ENCODE measurements at places on chromosomes 11 and 22.
A peak's percentile ranks its signal among the peaks of the same experiment; 100 is the strongest.

- no peaks in the 10 kb centered on the region for H3K36me3 ChIP-seq
- DNase-seq = no peak
- H3K27me3 ChIP-seq = peaks cover 34% of the 10 kb centered on the region
Observed at GRCh38 chr11:70085815-70086769, 8.0 kb downstream of the ANO1 start.

DNA sequence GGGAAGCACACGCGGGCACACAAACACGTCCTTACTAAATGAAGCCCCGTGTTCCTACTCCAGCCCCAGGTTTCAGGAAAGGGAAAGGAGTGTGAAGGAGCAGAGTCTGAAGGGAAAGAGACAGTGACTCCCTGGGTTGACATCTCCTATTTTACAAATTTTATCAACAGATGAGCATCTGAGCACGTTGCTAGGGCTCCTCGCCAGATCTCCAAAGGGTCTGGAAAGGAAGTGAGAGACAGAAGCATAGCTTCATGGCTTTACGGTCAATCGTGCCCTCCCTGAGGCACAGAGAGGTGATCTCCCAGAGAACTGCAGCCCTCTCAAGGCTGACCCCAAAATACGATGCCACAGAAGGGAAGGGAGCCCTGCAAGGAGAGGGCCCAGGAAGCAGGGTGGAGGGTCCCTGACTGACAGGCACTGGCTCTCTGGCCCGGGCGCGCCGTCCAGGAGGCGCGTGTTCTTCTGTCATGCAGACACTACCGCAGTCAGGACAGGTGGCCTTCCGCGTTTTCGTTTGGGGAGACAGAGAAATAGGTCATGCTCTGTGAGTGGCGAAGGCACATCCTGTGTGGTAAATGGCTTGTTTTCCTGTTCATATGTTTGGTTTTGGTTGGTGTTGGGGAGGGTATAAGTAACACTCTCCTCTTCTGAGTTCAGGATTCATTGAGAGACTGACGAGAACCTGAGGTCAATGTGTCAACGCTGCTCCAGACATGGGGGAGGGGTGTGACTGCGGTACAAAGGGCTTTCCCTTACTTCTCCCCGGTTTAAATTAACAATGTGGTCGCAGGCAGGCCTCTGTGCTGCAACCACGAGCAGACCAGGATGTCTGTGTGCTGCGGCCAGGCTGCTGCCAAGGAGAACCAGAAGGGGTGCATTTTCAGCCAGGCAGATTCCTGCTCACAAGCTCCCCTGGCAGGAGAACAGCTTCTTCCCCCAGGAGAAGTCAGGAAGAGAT lies 813.3 kb downstream of the OPCML start:
- H3K36me3 ChIP-seq = no peaks in the 10 kb centered on the region

GRCh38 chr22:22424956-22425355 lies 83.6 kb downstream of the ZNF280B start:
- H3K27me3 ChIP-seq = peaks cover 92% of the 10 kb centered on the region
- DNase-seq = no peak
- H3K36me3 ChIP-seq = no peaks in the 10 kb centered on the region
- H3K27ac ChIP-seq = no peak overlapping the region

- H3K27me3 ChIP-seq = peaks cover 2% of the 10 kb centered on the region
- no peaks in the 10 kb centered on the region for H3K36me3 ChIP-seq
- H3K4me1 ChIP-seq = no peaks in the 10 kb centered on the region
- DNase-seq = no peak
- no peak overlapping the region for H3K27ac ChIP-seq
- H3K4me3 ChIP-seq = no peak overlapping the region
Observed at GRCh38 chr11:71327156-71328085, 75.0 kb upstream of the SHANK2 start.

DNA sequence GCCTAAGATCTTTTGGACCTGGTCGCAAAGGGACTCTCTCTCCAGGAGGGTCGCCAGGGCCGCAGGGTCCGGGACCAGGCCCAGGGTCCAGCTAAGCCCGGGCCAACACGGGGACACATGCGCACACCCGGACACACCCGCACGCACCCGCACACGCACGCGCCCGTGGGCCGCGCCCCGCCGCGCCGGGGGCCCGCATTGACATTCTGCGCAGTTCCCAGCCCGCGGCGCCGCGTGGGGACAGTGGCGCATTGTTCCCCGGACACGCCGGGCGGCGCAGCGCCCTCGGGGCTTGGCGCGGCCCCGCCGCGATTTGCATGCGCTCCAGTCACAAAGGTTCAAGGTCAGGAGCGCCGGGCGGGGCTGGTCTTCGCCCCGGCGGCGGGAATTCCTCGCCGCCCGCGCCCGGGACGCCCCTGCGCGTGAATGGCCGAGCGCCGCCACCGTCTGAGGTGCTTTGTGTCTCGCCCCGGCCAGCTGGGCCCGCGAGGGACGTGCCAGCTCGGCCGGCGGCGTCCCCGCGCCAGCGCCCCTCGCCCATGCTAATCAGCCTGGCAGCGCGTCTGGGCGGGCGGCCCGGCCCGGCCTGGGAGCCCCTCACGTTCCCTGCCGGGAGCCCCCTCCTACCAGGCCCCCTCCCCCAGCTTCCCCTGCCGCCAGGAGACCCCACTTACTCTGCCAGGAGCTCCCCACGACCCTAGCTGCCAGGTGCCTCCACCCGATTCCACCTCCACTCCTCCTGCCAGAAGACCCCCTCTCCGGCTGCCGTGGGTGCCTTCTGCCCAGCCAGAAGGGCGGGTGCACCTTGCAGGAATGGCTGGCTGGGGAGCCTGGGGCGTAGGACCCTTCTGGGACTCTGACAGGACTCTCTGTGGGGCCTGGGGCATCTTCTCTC lies 50.5 kb upstream of the WNT7B start:
- peak; percentile 35 for DNase-seq
- H3K27ac ChIP-seq = no peak overlapping the region
- H3K27me3 ChIP-seq = peaks cover 87% of the 10 kb centered on the region
- peak overlapping the region; percentile 70 for H3K4me3 ChIP-seq

DNA sequence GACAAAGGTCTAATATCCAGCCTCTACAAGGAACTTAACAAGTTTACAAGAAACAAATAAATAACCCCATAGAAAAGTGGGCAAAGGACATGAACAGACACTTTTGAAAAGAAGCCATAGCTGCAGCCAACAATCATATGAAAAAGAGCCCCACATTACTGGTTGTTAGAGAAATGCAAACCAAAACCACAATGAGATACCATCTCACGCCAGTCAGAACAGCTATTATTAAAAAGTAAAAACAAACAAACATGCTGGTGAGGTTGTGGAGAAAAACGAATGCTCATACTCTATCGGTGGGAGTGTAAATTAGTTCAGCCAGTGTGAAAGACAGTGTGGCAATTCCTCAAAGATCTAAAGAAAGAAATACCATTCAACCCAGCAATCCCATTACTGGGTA lies 5.6 kb upstream of the SLC22A25 start:
- no peaks in the 10 kb centered on the region for H3K36me3 ChIP-seq
- H3K27me3 ChIP-seq = peaks cover 49% of the 10 kb centered on the region
- no peaks in the 10 kb centered on the region for H3K4me1 ChIP-seq
- no peak overlapping the region for H3K27ac ChIP-seq

- no peaks in the 10 kb centered on the region for H3K27me3 ChIP-seq
- H3K27ac ChIP-seq = no peak overlapping the region
- H3K4me1 ChIP-seq = peaks cover 6% of the 10 kb centered on the region
- no peak overlapping the region for H3K4me3 ChIP-seq
- DNase-seq = no peak
Observed at GRCh38 chr11:70838198-70838597, 414.2 kb downstream of the SHANK2 start.

DNA sequence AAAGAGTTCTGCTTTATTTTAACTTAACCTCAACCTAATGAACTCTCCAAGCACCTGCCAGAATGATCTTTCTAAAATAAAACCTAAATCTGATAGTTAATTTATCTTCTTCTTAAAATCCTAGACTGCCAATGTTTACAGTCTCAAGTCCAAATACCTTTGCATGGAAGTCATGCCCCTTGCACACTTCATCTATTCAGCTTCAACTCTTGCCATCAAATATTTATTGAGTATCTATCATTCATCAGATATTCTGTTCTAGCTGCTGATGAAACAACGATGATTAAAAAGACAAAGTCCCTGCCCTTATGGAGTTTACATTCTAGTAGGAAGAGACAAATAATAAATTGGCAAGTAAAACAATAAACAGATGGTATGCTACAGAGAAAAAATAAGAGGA lies 101.7 kb downstream of the APOL5 start:
- H3K4me3 ChIP-seq = no peak overlapping the region
- DNase-seq = no peak
- no peaks in the 10 kb centered on the region for H3K27me3 ChIP-seq
- H3K27ac ChIP-seq = no peak overlapping the region
- H3K36me3 ChIP-seq = no peaks in the 10 kb centered on the region

Data from neural crest cell (in vitro differentiated cells).